ENCODE measurements at places on chromosomes 3 and 15. TPM values are rescaled to one million over a fixed set of nuclear protein-coding genes. Genes with fewer than 3 reads are reported as not detected.

DNA sequence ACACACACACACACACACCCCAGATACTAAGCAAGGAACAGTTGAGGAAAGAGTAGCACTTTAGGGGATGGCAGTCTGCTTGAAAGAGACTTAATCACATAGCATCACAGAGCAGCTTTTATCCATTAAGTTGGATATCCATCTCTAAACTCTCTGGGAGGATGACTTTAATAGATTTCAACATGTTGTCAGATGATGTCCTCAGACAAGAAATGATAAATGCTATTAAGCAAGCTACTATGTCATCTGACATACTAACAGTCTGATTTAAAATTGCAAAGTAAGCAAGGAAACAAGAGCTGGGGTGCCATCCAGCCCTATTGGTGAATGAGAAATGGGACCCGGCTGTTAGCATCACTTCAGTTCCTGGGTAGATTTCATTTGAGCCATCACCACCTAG is 136.9 kb downstream of the PLCL2 start:
- DNase-seq, result no peak

DNA sequence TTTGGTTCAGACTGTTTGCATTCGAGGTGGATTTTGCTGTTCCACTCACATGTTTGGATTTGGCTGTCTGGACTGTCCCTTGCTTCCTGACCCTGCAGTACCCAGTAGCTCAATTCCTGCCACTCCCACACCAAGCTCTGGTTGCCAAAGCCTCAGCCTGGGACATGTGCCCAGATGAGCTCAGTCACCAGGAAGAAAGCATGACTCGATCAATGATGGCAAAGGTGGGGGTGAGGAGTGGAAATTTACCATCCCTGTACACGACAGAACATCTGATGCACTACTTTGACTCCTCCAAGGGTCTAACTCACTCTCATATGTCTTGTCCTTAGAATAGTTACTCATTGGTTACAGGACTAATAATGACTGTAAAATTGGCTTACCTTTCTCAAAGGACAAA is 45.2 kb downstream of the ZNF385D start:
- no peak for DNase-seq

GRCh38 chr3:15439476-15439875 is 12.1 kb downstream of the EAF1 start:
- no peak for DNase-seq

- DNase-seq, result no peak
These were observed 177.2 kb downstream of the LRRC3B start for GRCh38 chr3:26799679-26800317.

The MAP6D1 gene
- 5.8 TPM for total RNA-seq

- DNase-seq, result peak; percentile 61
These were observed 22.7 kb upstream of the IREB2 start for GRCh38 chr15:78415284-78415683.

- peak; percentile 64 for DNase-seq
These were observed 42.0 kb upstream of the SACM1L start for GRCh38 chr3:45647148-45647619.

The CELF6 gene
- total RNA-seq, result 1.9 TPM

The CYP11A1 gene
- total RNA-seq, result 2.6 TPM

DNA sequence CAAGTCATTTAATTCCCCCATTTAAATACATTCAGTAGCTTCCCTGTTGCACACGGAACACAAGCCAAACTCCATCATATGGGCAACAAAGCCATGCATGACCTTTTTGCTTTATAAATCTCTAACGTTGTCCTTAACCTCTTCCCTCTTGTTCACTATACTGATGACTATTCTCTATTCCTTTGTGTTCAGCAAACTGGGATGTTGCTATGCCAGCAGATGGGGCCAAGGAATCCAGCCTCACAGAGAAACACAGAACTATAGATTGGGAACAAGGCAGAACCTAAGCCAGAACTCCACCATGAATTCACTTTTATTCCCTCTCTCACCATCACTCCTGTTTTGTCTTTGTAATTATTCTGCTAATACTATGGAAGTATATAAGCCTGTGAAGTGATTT is 398.4 kb downstream of the TUSC7 start:
- no peak for DNase-seq

GRCh38 chr15:59298225-59298853 is 74.3 kb downstream of the MYO1E start:
- DNase-seq, result no peak

The ADCY5 gene
- 48.2 TPM for total RNA-seq

GRCh38 chr3:2099028-2099671 is 484 bp downstream of the CNTN4 start:
- DNase-seq, result peak; percentile 65

The KCNMB3 gene
- 8.2 TPM for total RNA-seq

The TPRG1 gene
- 13.5 TPM for total RNA-seq

GRCh38 chr15:89669941-89670340 is 9.2 kb downstream of the PLIN1 start:
- no peak for DNase-seq

GRCh38 chr3:67291287-67292252 is 293.5 kb downstream of the KBTBD8 start:
- no peak for DNase-seq

GRCh38 chr15:41790169-41790568 is 15.9 kb downstream of the MAPKBP1 start:
- DNase-seq, result no peak

The NDN gene
- total RNA-seq, result 147 TPM

- DNase-seq, result no peak
These were observed 9.6 kb downstream of the NEK11 start for GRCh38 chr3:131036200-131036816.

The MAP1A gene
- total RNA-seq, result 10.4 TPM

DNA sequence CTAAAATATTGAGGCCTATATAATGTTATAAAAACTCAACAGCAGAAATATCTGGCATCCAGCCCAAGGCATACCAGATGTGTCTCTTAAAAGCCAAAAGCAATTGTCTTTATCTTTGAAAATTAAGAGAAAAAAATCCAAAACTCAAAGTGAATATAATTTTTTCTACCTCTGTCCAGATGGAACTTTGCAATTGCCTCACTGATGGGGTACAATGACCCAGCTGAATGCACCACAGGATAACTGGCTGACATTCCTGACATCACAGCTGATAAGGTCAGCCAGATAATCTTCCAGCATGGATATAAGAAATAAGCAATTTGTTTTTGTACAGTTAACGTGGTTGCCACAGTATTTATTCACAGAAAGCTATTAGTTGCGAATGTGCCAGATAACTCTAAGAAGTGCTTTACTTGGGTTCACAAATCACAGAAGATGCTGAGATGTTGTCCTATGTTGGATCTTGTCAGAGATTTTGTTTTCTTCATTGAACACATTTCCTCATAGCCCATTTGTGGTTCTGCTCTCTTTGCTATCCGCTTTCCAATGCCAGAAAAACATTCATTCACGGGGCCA is 566.9 kb upstream of the CCDC54 start:
- DNase-seq, result peak; percentile 17

- no peak for DNase-seq
These were observed 45.1 kb upstream of the RSL24D1 start for GRCh38 chr15:55241891-55242290.

- DNase-seq, result no peak
These were observed 893.5 kb downstream of the TUSC7 start for GRCh38 chr3:117603097-117603496.

The SLC28A1 gene
- total RNA-seq, result 0.72 TPM

DNA sequence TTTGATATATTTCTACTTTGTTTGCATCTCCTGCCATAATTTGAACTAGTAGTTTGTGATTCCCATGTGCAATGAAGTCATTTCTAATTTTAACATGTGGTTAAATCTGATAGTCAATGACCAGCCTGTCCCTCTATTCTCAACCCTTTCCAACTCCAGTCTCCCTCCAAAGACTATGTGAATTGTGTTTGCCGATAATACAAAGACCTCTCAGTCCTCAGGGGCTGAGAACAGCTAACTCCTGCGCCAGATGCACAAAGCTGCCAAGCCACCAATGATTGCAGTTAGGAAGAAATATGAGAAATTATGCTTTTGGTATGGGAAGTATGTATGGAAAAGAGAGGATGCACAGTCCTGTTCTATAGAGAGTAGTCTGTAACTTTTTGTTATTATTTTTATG is 54.0 kb downstream of the KCNH8 start:
- no peak for DNase-seq

GRCh38 chr3:38245930-38246329 is 19.7 kb upstream of the SLC22A13 start:
- no peak for DNase-seq

The ZNF80 gene
- 2.4 TPM for total RNA-seq

The ZPLD1 gene
- 3.6 TPM for total RNA-seq

DNA sequence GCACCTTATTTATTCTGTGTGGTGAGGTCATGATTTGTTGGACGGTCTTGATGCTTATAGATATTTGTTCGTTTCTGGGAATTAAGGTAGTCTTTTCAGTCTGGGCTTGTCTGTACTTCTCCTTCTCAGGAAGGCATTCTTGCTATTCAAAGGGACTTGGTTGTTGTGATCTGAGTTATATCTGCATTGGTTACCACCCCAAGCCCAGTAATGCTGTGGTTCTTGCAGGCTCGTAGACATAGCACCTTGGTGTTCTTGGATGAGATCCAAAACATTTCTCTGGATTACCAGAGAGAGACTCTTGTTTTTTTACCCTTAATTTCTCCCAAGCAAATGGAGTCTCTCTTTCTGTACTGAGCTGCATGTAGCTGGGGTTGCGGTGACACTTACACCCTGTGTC is 128.0 kb upstream of the CBLB start:
- DNase-seq, result no peak

GRCh38 chr15:29207027-29207757 is 62.4 kb downstream of the NSMCE3 start:
- no peak for DNase-seq

GRCh38 chr3:132550579-132551305 is 46.3 kb upstream of the ACKR4 start:
- DNase-seq, result no peak

DNA sequence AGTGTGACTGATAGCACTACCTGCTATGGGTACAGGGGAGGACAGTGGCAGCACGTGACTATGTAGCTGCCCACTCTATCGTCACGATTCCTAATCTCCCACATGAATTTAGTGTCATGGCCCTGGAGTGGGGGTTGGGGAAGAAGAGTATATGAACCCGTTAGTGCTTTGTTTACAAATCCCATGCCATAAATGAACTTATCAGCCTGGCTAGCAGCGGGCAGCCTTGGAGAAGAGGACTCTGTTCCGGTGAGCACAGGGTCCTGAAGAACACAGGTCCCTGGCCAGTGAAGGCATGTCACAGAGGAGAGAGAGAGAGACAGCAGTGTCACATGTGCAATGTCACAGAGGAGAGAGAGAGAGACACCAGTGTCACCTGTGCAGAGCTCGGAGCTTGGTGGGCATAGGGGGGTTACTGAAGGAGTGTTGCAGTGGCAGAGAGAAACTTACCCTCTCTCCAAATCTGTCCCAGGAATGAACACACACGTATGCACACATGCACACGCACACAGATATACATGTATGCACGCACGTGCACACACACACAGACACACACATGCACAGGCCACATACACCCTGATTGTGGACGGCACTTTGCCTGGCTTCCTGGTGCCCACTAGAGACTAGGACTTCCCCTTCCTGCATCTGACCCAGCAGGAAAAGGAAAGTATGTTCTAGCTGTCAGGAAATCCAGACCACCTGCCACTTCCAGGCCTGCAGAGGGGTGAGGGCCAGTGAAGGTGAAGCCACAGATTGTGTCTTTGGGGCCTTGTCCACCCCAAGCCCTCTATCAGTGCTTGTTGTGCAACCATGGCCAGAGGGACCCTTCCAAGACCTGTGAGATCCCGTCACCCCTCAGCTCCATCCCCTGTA is 26.3 kb downstream of the ITGA11 start:
- no peak for DNase-seq

GRCh38 chr3:43148033-43148432 is 42.2 kb upstream of the POMGNT2 start:
- DNase-seq, result no peak

DNA sequence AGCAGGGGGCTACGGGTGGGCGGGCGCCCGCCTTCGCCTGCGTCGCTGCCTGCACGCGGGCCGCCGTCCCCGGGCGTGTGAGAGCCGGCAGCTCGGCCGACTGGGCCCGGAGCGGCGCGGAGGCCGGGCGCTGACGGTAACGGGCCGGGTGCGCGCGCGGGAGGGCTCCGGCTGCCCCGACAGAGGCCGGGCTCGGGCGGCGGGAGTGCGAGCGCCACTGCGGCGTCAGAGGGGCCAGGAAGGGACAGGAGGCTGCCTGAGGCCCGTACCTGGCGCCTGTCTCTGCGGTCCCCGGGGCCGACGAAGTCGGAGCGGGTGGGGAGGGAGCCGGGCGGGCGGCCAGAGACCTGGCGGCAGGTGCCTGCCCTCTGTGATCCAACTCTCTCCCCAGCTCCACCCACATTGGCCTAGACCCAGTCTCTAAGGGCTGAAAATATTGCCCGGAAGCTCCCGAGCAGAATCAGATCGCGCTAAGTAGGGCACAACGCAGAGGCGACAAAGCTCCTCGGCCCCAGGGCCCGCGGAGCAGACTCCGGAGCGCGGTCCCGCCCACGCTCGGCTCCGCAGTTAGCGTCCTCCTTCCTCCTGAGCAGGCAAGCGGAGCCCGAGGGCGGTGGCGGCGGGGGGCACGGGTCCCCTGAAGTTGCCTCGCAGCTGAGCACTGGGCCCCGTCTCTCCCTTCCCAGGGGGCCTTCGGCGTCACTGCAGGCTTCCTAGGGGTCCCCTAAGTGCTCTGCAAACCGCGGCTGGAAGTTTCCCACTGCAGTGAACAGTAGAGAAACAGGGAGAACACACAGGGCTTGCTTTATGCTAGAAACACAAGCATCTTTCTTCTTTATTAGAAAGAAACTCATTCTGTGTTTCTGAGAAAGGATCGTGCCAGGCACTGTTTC is at the start of gene MAN2A2:
TSS of gene MAN2A2 (plus strand) at position 463 of the 893 bp plus-strand sequence. CDS start 906 bp downstream, outside the sequence.
- peak; percentile 60 for DNase-seq

DNA sequence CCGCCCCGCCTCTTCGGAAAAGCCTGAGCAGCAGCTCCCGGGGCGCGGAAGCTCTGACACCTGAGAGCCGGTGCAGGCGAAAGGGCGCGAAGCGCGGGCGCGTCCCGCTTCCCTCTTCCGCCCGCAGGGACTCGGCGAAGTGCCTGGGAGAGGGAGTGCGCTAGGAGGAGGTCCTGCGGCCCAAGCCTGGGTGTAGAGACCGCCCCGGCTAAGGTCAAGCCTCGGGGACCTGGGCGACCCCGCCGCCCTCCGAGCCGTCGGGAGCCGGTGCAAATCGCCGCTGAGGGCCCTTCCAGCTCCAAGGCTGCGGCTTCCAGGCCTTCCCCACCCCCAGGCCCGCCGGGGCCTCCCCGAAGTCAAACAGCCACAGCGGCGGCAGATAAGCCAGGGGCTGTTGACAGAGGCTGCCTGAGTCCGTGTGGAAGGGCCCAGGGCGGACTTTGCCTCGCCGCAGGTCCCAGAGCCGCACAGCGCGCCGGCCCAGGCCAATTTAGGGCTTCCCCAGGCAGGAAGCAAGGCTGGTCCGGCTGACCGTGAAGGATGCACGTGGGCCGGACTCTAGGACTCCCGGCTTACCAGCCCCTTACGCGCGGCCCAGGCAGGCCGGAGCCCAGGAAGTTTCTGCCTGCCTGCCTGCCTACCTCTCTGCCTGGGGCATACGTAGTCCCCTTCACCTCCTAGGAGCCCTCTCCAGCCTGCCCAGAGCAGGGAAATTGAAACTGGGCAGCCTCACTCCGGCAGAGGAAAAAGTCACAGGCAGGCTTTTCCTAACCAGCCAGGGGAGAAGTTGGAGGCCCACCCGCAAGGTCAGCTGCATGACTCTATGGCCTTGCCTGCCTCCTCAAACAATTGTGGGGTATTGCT is 2.3 kb downstream of the ITPKA start:
- DNase-seq, result no peak

GRCh38 chr15:69656271-69657030 is 203.8 kb downstream of the RPLP1 start:
- DNase-seq, result no peak

The SEMA5B gene
- 6.0 TPM for total RNA-seq

Measured in umbilical cord (tissue), 2 donors.